HT-29 (cell line): ENCODE measurements at places on chromosomes 3 and 15. TPM values are rescaled to one million over a fixed set of nuclear protein-coding genes. Genes with fewer than 3 reads are reported as not detected.

- DNase-seq = no peak
Measured at GRCh38 chr3:36011791-36012190, 368.5 kb upstream of the STAC start.

- no peak for DNase-seq
Measured at GRCh38 chr15:77292969-77293558, 126.8 kb downstream of the PEAK1 start.

DNA sequence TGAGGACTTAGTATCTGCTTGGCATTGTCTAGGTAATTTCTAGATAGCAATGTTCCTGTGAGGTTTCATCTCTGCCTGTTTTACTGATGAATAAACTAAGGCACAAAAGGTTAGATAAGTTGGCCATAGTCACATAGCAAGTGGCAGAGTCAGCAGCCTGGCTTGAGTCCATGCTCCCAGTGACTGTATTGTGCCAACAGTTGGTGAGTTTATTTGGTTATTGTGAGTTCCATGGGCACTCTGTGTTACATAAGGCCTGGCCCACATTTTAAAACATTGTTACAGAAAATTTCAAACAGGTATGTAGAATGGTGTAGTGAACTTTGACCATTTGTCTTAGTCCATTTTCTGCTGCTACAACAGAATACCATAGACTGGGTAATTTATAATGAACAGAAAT, 15.2 kb downstream of the MCM2 start:
- no peak for DNase-seq

The PAQR5 gene
- 25.9 and 28.9 TPM in 2 replicates for total RNA-seq

The SLC2A2 gene
- 0.03 and 0.05 TPM in 2 replicates for total RNA-seq

DNA sequence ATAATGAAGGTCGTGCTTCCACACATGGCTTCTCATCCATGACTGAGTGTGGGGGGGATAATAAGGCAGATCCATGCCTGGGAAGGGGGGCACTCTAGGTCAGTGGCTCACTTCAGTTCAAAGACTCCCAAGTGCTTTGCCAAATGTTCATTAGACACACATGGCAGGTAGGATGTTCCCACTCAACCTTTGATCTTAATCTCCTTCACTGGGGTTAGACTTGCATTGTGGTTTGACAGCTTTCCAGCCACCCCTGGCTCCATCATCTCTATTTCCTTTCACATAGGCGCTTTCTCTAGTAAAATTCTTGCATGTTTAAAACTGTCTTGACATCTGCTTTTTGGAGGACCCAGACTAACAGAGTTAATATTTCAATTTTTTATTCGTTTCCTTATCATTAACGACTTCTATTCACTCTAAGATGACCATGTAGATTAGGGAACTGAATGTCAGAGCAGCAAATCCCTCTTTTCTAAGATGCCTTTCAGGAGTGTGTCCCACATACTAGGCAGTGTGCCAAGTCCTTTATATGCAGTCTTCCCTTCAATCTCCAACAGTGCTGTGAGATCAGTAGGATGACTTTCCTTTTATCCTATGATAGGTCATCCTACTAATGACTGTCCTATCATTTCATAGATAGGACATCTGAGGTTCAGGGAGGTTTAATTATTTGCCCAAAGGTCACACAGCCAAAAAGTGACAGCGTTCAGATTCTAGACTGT, 57.9 kb downstream of the BTD start:
- DNase-seq = no peak

The GOLGA8O gene
- not detected in 2 replicates for total RNA-seq
